GM12878 (cell line): ENCODE measurements at places on chromosomes 6 and 20. TPM values are rescaled to one million over a fixed set of nuclear protein-coding genes. Genes with fewer than 3 reads are reported as not detected.

DNA sequence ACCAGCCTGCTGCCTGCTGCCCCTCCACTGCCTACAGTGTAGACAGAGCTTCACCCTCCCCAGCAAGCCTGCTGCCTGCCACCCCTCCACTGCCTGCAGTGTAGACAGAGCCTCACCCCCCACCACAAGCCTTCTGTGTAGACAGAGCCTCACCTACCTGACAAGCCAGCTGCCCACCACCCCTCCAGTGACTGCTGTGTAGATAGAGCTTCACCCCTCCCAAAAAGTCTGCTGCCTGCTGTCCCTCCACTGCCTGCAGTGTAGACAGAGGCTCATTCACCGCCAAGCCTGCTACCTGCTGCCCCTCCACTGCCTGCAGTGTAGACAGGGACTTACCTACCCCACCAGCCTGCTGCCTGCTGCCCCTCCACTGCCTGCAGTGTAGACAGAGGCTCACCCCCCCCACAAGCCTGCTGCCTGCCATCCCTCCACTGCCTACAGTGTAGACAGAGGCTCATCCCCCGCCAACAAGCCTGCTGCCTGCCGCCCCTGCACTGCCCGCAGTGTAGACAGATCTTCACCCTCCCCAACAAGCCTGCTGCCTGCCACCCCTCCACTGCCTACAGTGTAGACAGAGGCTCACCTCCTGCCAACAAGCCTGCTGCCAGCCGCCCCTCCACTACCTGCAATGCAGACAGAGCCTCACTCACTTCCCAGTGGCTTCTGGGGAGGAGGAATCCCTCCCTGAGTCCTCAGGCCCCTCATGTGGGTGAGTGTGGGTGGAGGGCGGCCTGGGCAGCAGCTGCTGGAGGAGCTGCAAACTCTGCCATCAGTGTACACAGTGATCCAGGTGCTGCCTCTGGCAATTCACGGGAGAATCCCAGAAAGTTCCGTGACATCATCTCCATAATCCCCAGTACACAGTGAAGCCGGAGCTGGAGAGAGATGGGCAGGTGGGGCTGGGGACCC is 140.9 kb downstream of the DLL1 start:
- no peak for DNase-seq

DNA sequence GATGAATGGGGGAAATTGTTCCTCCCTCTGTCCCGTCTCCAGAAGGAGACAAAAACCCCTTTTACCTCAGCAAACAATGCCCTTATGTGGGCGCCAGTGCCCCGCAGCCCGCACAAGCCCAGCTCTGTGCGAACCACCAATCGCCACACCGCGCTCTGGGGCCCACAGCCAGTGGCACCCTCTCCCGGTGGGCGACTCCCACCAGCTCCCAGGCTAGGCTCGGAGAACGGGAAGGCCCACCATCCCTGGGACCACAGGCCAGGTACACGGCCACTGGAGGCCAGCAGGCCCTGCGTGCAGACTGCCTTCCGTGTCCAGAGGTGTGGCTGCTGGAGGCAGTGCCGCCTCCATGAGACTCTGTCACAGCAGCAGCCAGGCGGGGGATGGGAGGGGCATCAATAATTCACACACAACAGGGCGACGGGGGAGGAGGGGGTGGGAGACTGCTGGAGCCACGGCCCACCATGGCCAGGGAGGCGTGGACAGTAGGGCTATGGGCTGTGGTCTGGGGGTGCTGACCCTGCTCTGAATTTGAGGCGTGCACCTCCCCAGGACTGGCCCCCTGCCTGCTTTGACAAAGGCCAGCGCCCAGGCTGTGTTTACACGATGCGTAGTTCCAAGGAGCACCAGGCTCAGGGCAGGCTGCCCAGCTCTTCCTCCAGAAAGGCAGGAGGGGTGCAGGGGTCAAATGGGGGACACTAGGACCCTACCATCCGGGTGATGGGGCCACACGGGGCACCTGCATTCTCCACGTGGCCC is 105.7 kb downstream of the ASXL1 start:
- DNase-seq: no peak

GRCh38 chr6:108635505-108636226 is 74.9 kb downstream of the FOXO3 start:
- DNase-seq: no peak

GRCh38 chr6:133099573-133099972 is 141.6 kb upstream of the EYA4 start:
- DNase-seq: no peak

DNA sequence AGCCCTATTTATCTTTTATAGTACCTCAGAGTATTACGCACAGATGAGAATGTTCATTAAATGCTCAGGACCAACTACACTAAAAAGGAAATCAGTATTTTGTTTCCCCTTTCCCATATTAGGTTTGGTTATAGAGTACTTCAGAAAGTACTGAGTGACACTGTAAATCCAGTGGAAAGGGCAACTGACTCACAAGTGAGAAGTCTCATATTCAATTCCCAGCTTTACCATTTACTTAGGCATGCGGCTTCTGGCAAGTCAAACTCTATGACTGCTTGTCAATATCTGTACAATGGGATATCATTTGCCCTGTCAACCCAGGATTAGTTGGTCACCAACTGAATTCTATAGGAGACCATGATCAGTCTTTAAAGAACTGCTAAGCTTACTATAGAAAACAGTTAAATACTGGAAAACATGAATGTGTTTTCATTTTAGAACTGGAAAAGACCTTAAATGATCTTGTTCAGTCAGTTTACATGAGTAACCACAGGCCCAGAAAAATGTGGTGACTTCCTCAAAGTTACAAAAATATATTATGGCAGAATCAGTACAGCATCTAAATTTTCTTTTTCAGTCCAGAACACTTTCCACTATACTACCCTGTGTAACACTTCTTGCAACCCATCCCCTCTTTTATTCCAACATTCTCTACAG is 3.6 kb downstream of the MAP3K7 start:
- no peak for DNase-seq

DNA sequence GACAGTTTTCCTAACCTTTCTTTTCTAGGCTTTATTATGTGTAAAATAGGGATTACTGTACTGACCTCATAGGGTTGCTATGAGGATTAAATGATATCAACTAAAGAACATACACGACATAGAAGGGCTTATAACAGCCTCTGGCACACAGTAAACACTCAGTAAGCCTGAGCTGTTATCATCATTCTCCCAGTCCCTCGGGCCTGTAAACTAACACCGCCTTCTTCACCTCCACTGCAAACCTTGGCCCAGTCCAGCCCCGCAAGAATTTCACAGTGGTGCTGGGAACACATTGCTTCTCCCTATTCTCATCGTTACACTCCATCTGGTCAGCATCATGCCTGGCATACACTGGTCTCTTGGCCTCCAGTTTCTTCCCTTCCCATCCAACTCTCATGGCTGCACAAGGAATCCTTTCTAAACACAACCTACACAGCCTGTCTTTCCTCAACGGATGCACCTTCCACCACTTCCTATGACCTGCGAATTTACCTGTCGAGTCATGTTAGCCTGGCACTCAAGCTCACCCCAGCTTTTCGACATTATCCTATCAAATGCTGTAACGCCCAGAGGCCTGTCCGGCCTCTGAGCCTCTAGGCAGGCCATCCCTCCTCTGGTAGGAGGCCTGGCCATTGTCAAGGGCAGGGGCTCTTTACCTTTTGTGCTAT is 92.1 kb downstream of the FYN start:
- DNase-seq: no peak

DNA sequence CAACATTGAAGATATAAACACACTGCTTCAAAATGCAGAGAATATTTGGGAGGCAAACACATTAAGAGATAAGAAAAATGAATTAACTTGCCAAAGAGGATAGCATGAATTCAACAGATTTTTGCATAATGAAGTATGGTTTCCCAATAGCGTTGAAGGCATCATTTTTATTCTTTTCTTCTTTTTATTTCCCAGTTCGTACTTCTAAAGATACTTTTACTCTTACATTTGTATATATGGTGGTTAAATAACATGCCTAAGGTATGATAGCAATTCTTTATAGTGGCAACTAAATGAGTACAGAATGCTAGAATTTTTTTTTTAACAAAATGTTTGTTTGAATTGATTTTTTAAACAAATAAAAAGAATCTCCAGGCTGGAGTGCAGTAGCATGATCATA is 473.4 kb upstream of the MARCKS start:
- no peak for DNase-seq

DNA sequence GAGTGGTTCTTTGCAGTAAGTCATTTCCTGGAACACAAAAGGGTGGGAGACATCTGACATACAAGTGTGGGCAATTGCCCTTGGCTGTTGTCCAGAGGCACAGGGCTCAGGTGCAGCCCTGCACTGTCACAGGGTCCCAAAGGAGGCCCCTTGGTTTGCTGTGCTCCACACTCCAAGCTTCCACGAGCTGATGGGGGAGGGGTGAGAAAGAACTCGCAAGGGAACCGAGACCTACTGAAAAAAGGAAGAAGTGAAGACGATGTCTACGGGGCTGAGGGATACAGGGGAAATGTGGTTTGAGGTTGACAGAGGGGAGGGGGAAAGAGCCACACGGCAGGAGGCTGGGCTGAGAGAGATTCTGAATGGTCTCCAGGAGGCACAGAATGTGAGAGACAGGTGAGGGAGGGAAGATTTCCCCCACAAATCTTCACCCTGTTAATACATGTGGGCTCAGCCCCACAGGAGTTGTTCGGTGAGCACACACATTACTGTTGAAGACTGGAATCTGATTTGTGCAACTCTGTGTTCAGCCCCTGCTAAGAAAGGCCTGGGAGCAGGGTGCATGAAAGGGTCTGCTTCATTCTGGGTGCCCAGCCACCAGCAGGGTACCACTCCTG is 123.4 kb downstream of the LY86 start:
- DNase-seq: peak; percentile 39

DNA sequence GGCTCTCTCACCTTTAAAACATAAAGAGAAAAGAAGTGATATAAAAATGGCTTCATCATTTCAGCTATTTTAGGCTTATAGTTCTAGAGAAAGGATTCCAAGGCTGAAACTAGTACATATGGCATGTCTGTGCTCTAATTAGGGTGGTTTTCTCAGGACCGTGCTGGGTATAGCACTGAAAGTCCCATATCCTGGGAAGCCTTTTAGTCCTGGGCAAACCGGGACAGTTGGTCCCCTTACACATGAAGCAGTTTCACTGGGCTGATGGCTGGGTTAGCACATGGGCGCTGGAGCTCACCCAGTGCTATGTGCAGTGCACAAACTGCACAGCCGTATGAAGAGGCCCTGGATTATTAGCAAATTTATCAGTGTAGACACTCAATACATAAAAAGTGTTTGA is 110.5 kb downstream of the SGK1 start:
- DNase-seq: no peak

- DNase-seq: no peak
Measured at GRCh38 chr20:31595654-31596411, 9.3 kb upstream of the ID1 start.

DNA sequence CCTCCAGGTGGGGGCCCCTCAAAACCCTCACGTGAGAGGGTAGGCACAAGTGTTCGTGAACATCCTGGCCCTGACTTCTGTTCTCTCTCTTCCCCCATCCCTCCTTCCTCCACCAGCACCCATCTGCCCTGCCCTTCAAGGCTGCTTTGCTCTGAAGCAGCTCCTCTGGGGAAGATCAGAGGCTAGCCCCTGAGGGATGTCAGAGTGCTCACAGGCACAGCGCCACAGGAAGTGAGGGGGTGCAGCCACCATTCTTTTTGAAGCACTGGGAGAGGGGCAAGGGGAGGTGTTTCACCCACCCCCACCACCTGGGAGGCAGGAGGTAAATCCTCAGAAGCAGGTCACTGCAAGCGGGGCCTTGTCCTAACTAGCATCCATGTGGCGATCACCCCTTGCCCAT is 11.4 kb downstream of the MOCS1 start:
- DNase-seq: no peak

- no peak for DNase-seq
Measured at GRCh38 chr6:37788259-37788658, 31.3 kb upstream of the ZFAND3 start.

DNA sequence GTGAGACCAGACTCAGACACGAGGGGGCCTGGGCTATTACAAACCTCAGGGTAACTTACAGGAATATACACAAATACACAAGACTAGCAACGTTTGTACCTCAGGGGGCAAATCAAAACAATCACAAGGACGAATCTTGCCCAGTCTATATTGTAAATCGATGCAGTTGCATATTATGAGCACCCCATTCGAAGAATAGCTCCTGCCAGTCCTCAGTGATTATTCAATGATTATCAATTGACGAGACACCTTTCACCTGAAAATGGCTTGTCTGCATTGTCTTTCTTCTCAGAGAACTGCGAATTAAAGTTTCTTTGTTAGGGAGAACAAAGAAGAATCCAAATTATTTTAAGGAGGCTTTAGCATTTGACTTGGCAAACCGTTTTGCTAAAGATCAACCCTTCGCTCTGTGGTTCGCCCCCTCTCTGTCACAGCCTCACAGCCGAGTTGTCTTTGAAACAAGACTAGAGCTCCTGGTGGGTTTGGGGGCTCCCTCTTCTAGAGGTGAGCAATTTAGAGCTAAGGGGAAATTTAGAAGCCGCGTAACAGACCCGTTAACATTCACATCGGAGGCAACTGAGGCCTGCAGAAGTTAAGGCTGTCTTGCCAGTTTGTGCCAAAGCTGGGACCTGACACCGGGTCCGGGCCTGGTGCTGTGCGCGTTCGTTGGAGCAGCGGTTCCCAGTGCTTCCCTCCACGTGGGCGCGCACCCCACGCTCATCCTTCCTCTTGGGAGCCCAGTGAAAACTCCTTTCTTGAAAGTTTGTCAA is 24.9 kb upstream of the MAP3K7 start:
- no peak for DNase-seq

- no peak for DNase-seq
Measured at GRCh38 chr6:12509060-12509459, 207.5 kb upstream of the PHACTR1 start.

DNA sequence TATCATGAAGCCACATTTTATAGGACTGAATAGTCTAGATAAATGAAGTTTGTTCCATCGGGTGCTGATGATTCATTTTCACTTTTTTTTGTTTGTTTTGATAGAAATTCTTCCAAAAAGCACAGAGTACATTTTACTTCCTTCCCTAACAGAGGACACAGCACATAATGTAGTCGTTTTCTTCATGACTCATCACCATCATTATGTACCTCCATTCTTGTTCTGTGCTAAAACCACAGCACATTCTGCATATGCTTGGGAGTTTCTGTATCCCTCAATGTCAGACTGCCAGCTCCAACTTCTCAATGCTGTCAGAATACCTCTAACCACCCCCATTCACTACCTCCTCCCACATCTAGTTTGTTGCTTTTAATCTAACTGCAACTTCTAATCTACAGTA is 1004.9 kb upstream of the ADGRB3 start:
- no peak for DNase-seq

GRCh38 chr6:163474581-163474980 is 60.1 kb downstream of the QKI start:
- no peak for DNase-seq

- DNase-seq: no peak
Measured at GRCh38 chr20:14507711-14508110, 170.3 kb upstream of the FLRT3 start.

- DNase-seq: no peak
Measured at GRCh38 chr6:19838442-19839236, 1.5 kb downstream of the ID4 start.

GRCh38 chr20:33732166-33732970 is 572 bp downstream of the ZNF341 start:
- DNase-seq: peak; percentile 32

TINAG gene
- 0.51 and 0.64 TPM in 2 replicates for total RNA-seq

BEND6 gene
- 1.5 and 2.5 TPM in 2 replicates for total RNA-seq

GMPR gene
- 0.67 and 1.1 TPM in 2 replicates for total RNA-seq

TGM2 gene
- 1.2 and 1.8 TPM in 2 replicates for total RNA-seq

LGSN gene
- not detected in 2 replicates for total RNA-seq
